ENCODE measurements at places on chromosomes 16 and 17. TPM values are rescaled to one million over a fixed set of nuclear protein-coding genes. Genes with fewer than 3 reads are reported as not detected.

- no peak for DNase-seq
Measured at GRCh38 chr16:17277981-17278381, 192.8 kb downstream of the XYLT1 start.

- DNase-seq, result no peak
Measured at GRCh38 chr17:44912763-44913544, 2.3 kb downstream of the GFAP start.

GRCh38 chr17:68627956-68628575 lies 26.9 kb upstream of the FAM20A start:
- DNase-seq, result no peak

Gene PRR11
- polyA plus RNA-seq, result 22.9 TPM

Gene PRSS53
- polyA plus RNA-seq, result 2.5 TPM

DNA sequence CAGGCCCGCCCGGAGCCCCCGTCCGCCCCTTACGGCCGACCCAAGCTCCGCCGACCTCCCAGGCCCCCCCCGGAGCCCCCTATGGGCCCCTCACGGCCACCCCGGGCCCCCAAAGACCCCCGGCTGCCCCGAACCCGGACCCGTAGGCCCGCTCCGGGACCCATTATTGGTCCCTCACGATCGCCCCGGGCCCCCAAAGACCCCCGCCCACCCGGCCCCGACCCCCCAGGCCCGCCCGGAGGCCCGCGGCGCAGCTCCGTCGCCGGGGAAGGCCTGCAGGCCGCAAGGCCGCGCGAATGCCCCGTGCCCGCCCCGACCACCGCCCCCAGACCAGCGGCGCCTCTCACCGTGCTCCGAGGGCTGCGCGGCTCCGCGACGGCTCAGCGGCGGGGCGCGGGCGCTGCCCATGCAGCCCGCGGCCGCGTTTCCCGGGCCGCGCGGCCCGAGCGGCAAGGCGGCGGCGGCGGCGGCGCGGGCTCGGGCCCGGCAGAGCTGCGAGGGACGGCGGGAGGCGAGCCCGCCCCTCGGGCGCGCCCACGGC lies 393 bp downstream of the ANKRD11 start:
- no peak for DNase-seq

- no peak for DNase-seq
Measured at GRCh38 chr17:75850928-75851692, 4.0 kb downstream of the WBP2 start.

GRCh38 chr16:85477801-85478363 lies 135.2 kb upstream of the GSE1 start:
- no peak for DNase-seq

- DNase-seq, result no peak
Measured at GRCh38 chr17:50794361-50794760, 27.0 kb upstream of the ANKRD40CL start.

GRCh38 chr17:66779237-66779606 lies 55.7 kb upstream of the CACNG5 start:
- no peak for DNase-seq

Gene CD68
- 23.1 TPM for polyA plus RNA-seq

GRCh38 chr16:17321824-17322223 lies 148.9 kb downstream of the XYLT1 start:
- DNase-seq, result no peak

DNA sequence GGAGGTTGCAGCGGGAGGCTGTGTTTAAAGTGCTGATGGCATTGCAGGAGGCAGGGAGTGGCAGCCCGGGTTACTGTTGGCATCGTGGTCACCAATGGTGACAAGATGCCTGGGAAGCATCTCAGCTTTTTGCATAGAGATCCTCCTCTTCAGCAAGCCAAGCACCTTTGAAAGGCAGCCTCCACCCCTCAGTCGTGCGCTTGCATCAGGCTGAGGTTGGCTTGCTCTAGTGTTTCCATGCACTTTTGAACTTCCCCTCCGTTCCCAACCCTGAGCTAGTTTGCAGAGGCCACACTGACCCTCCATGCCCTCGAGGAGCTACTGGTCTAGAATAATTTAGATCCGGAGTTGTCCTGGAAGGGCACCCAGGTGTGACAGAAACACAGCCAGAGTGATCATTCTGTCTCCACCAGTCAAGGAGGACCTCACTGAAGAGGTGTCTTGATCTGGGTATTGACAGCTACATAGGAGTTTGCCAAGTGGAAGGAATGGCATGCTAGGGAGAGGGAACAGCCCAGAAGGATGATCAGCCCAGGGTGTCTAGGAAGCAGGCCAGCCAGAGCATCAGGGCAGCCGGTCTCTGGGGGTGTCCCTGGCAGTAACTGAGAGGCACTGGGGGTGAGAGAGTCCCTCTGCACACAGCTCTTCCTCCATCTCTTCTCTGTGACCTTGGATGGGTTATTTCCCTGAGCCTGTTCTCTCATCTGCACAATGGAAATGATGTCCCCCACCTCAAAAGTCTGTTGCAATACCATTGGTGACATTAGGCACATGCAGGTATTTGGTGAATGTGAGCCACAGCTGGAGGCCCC lies 7.7 kb downstream of the BEAN1 start:
- no peak for DNase-seq

DNA sequence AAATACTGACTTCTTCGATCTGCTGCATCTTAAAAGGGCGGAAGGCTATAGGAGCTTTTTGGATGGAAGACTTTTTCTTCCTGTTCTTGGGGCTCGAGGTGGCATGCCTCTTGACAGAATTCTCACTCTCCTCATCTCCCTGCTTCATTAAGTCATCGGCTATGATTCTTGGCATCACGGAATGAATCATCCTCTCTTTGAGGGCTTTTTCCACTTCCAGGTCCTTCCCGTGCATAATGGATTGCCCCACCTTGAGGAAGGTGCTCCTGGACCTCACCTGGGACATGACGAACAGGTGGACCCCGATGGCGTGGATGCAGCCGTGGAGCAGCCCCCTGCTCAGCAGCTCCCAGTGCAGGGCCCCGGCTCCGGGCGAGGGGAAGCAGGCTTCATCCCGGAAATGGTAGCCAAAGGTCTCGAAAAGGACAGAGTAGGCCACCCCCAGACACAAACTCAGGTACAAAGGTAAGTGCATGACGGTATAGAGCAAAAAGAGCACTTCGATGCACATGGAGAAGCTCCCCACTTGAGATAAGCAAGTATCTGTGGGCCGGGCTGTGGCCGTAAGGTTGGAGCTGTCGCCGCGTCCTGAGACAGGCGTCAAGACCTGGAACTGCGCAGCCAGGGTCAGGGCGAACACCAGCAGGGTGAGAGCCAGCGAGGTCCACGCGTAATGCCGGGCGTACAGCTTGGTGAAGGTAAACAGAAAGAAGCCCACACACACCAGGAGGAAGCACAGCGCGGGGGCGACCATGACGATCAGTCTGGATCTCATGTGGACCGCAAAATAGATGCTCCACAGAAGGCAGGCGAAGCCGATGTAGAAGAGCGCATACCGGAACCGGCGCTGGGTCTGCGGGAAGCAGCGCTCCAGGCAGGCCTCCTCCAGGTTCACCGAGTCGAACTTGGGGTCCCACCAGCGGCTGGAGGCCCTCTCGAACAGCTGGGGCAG lies 1.7 kb downstream of the ADCY9 start:
- no peak for DNase-seq

All from left lung (tissue), 14 donors.